ENCODE measurements at places on chromosomes 5 and 9.

DNA sequence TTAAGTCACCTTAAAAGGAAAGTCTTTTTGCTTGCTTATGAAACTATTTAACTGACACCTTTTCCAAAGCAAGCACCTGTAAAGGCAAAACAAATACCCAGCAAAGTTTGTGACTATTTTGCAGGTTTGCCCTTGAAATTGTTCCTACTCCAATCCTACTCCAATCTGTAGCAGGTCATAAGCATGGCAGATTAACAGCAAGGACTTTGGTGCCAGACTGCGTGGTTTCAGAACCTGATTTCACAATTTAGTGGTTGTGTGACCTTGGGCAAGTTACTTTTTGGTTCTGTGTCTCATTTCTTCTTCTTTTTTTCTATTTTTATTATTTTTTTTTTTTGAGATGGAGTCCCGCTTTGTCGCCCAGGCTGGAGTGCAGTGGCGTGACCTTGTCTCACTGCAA lies 282.1 kb downstream of the RFX3 start:
- no peak for DNase-seq

DNA sequence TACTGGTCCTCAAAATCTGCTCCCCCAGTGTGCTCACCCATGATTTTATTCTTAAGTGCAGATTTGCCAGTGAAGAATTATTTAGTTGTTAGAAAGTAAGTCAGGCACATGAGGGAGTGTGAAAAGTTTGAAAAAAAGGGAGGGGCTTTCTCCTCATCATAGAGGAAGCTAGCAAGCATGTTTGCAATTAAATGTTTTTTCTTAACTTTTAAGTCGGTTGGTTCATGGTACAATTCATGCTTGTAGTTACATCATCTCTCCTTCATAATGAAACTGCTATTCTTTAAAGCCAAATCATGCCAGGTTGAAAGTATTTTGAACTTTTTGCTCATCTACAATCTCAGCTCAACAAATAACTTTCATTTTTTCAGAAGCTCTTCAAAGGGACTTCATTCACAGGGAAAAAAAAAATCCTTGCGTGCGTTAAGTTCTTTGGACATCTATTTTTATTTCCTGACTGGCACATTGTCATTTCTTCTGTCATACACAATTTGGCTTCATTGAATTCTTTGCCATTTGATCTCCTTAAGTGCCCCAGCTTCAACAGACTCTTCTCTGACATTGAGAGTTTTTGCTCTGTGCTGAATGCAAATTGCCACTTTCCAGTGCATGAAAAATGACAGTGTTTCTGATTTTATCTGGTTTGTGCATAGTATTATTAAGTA lies 456.9 kb downstream of the TMEM232 start:
- no peak for DNase-seq

DNA sequence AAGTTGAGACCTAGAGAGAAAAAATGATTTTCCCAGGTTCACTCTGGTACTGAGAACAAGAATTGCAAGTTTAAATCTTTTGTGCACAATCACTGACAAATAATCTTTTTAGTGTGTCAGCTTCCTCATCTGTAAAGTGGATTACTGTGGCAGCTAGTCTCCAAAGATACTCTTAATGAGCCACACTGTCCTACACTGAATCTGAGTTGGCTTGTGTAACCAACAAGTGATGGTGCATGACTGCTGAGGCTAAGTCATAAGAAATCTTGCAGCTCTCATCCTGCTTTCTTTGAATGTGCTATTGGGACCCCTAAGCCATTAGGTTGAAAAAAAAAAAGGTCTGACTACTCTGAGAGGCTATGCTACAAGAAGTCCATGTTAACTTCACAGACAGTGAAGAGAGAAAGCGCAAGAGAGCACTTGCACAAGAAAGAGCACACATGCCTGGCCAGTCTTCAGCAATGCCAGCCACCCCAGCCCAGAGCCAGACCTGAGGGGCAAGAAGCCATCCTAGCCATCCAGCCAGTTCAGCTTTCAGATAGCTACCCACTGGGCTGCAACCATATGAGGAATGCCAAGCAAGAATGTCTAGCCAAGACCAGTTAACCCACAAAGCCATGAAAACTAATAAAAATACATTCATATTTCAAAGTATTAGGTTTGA lies 419.4 kb downstream of the RAB3C start:
- DNase-seq, result no peak

GRCh38 chr5:41770799-41771198 lies 99.4 kb downstream of the OXCT1 start:
- no peak for DNase-seq

DNA sequence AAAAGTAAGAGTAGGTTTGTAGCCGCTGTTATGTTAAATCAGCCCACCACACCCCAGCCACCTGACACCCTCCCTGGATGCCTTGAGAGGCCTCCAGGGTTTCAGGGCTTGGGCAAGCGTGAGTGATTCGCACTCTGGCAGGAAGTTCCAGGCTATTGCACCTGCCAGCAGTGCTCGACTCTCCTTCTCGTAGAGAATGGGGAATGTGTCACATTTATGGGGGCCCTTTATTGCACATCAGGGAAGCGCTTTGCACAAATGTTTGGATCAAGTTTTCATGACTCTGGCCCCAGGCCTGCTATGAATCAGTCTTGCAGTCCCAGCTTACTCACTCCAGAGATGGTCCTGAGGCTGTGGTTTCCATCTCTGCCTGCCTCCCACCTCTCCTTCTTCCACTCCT lies 66.1 kb upstream of the ADRA1B start:
- DNase-seq, result no peak

DNA sequence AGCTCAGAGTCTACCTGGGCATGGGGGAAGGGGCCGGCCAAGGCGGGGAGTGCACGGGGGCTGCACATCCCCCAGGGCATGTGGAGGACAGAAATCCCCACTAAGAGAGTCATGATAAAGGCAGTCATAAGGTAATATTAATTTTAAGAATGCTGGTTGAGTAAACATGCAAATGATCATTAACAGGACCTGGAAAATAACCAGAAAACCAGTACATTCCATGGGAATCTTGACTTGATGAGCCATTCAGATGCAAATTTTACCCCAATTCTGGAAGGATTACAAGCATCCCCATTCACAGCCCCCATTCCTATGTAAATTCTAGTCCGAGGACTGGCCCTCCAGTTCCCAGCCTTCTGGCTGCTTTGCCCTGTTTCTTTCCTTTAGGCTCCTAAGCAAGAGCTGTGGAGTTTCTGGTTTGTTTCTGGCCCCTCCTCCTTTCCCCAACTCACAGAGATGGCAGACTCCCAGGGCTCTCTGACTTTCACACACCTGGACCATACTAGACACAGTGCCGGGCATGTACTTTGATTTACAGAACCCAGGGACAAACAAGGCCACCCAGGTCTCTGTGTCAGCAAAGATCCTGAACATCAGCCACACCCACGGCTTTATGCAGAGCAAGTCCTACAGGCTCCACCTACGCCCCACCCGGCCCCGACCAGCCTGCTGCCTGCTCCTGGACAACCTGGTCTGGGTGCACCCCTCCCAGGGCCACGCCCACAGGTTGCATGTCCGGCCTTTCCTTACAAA lies 62.7 kb downstream of the SEMA4D start:
- DNase-seq, result peak; percentile 84

DNA sequence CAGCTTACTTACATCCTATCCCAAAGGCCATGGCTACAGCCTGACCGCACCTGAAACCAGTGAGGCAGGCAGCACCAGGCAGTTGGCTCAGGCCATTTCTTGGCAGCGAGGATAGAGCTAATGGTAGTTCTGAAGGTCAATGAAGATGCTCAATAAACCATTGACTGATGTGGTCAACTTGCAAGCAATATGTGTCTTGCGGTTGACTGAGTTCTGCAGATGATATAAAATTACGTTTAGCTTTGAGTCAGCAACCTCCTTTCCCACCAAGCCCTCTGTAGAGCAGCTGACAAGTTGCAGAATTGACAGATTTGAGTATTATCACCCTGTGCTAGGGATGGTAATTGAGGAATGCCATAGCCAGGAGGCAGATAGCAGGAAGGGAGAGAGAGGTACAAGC lies 189.0 kb upstream of the PUM3 start:
- no peak for DNase-seq

GRCh38 chr5:9241479-9242305 lies 304.2 kb downstream of the SEMA5A start:
- DNase-seq, result no peak

- peak; percentile 42 for DNase-seq
Observed at GRCh38 chr9:99103054-99103895, 1.6 kb upstream of the TGFBR1 start.

DNA sequence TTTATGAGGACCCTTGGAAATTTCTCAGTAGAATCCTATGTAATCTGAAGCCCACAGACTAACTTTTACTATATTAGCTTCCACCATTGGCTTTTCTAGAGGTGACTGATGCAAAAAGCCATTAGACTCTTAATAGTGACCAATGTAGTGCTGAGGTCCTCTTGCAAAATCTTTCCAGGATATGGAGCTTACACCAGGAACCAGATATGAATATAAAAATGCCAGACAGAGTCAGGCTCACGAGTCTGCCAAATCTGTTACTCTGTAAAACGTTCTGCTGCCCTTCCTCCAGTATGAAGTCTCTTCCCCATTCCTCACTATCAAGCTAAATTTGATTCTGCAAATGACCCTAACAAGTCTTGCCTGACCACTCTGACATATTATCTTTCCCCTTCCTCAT lies 73.4 kb upstream of the C6 start:
- no peak for DNase-seq

GRCh38 chr5:159602434-159602833 lies 272.1 kb upstream of the IL12B start:
- DNase-seq, result no peak

GRCh38 chr5:73321757-73322436 lies 126.7 kb downstream of the FOXD1 start:
- no peak for DNase-seq

- no peak for DNase-seq
Observed at GRCh38 chr5:61820836-61821235, 485.2 kb upstream of the KIF2A start.

DNA sequence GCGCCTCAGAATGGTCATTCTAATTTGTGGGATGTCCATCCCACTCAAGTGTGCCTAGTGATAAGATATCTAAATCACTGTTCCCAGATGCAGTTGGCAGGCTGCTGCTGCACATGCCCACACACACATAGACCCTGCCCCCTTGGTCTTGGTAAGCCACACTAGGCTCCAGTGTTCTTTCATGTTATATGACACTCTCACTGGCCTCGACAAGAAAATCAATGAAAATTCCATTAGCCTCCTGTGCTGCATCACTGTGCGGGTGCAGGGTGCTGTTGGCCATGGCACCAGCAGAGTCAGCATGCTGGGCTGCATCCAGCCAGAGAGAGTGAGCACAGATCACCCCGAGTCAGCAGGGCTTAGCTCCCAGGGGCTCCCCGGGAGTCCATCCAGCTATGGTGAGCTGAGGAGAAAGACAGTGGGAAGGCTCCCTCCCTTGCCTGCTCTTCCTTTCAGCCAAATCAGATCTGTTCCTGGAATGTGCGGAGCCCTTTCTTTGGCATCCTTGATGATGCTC lies 59.9 kb downstream of the ABLIM3 start:
- DNase-seq, result no peak

DNA sequence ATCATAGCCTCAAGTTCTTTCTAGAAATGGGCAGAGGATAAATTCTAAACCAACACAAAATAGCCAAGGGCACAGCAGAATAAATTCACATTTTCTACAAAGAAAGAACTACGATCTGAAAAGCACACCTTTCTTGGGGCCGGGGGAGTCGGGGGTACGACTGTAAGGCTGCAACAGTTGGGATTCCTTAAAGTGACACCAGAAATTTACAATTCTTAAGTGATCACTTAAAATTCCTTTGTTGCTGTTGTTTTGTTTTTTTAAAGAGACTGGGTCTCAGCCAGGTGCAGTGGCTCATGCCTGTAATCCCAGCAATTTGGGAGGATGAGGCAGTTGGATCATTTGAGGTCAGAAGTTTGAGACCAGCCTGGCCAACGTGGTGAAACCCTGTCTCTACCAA lies 95.8 kb downstream of the CDK5RAP2 start:
- DNase-seq, result no peak

DNA sequence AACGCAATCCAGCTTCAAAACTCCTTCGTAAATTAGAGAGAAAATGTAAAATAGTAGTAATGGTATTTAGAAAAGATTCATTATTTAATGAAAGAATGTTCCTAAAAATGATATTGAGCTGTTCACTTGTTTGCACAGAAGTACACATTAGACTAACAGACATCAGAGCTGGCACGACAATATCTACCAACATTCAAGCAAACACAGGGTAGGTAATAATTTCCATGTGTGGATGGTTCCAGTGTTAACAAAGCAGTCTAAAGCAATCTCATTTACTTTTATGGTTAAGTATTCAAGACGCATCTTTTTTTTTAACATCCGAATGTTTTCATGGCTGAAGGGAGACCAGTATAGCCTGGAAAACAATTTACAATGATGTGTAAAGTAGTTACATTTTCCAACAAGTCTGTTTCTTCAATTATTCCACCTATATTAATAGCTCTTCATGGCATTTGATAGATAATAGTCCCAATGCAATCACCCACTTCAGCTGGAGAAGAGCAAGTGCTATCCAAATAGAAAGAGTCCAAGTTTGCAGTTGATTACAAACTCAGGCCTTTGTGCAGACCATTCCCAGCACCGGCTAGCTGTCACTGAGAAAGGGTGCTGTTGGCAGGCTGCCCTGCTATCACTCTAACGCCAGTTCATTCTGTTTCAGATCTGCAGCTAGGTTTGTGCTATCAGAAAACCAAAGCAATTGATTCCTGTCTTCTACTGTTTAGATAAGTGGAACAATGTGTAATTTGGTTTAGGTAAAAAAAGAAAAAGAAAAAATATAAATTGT lies 458.8 kb downstream of the DTWD2 start:
- DNase-seq, result no peak

GRCh38 chr9:78121488-78121887 lies 89.9 kb upstream of the GNAQ start:
- DNase-seq, result peak; percentile 57

GRCh38 chr9:108640230-108640629 lies 215.6 kb downstream of the ACTL7B start:
- no peak for DNase-seq

DNA sequence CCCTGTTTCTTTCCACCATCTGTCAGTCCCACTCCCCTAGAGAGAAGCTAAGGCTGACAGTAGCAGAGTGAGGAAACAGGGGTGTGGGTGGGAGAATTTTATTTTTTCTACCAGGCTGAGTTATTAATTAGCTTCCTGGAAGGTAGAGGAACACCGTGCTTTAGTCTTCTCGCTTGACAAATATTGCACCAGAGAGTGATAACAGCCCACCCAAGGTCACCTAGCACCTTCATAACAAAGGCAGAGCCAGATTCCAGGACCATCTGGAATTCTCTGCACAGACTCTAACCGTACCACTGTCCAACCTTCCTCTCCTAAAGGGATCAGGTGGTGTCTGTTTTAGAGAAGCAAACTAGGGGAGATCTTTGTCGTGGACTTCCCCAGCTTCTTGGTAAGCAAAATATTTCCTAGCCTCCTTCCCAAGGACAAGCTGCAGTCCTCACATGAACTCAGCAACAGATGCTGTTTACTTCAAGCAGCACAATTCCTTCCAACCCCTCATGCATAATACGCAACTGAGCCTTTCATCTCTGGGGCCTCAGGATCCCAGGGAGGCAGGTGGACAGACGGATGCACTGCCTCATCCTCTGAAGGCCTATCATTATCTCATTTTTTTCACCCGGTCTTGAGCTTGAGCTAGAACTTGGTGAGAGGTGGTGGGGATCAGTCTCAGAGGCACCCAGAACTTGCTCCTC lies 308.7 kb upstream of the BRINP1 start:
- no peak for DNase-seq

- no peak for DNase-seq
Observed at GRCh38 chr9:110537841-110538646, 41.5 kb downstream of the SVEP1 start.

All from mesendoderm (in vitro differentiated cells).